CD4-positive, alpha-beta T cell (primary cell): ENCODE measurements at places on chromosomes 12 and 14. TPM values are rescaled to one million over a fixed set of nuclear protein-coding genes. Genes with fewer than 3 reads are reported as not detected.

- no peak for DNase-seq
Measured at GRCh38 chr12:47308672-47309071, 228.9 kb upstream of the AMIGO2 start.

DNA sequence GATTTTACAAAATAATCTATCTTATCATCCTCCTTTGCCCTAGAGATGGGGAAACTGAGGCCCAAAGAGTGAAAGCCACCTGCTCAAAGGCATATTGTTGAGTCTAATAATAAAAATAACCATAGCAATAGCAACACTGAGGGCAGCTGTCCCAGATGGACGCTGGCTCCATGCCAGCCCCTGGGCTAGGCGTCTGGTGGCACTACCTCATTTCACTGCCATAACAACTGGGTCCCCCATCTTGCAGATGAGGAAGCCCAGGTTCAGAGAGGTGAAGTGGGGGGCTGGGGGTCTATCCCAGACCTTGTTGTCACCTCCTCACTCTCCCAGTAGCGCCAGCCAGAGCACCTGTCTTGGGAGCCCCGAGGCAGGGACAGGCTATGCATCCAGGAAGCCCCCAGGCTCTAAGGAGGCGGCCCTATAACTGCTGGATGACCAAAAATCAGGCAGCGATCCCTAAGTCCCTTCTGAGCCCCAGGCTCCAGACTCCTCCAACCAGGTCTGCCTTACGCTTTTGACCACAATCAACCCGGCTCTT lies 12.8 kb downstream of the BDKRB2 start:
- no peak for DNase-seq

Gene CLEC2A
- not detected for total RNA-seq

Gene GPR132
- 66.7 TPM for total RNA-seq

- DNase-seq: no peak
Measured at GRCh38 chr12:59578254-59578653, 17.6 kb upstream of the SLC16A7 start.

Gene PXN
- 230 TPM for total RNA-seq

DNA sequence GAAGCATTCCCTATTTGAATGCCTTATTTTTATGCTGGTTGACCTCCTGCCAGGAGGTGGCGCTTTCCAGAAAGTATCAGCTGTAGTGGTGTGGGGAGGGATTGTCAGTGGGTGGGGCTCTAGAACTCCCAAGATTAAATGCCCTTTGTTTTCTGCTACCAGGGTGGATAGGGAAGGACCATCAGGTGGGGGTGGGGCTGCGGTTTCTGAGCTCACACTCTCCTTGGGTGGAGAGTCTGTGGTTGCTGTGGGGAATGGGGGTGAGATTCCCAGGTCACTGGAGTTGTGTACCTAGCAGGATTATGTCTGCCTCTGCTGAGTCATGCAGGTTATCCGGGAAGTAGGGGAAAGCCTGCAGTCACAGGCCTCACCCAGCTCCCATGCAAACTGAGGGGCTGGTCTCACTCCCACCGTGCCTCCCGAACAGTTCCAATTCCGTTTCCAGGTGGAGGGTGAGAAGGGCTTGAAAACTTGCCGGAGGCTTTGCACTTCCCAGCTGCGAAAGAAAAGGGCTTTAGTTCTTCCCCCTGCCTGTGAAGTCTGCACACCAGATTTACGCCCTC lies 68.3 kb downstream of the ALG10B start:
- no peak for DNase-seq

Gene DNAI7
- not detected for total RNA-seq

GRCh38 chr12:57130941-57131340 lies 2.7 kb downstream of the LRP1 start:
- DNase-seq: no peak

Gene RTL1
- not detected for total RNA-seq

DNA sequence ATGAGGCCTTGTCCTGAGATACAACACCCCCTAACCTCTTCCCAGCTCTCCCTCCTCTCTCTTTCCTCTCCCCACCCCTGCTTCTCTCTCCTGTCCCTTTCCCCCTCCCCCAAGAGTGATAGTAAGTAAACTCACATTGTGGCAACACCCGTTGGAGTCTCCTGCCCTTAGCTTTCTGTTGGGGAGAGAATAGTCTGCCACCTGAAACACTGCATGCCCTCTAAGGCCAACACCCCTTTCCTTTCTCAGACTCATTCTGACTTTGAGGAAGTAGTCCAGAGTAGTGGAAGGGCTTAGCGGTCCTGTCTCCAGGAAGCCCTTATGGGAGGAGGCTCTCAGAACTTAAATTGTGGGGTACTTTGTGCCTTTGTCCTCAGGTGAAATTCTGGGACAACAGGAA lies 95.2 kb downstream of the PRKCH start:
- no peak for DNase-seq

DNA sequence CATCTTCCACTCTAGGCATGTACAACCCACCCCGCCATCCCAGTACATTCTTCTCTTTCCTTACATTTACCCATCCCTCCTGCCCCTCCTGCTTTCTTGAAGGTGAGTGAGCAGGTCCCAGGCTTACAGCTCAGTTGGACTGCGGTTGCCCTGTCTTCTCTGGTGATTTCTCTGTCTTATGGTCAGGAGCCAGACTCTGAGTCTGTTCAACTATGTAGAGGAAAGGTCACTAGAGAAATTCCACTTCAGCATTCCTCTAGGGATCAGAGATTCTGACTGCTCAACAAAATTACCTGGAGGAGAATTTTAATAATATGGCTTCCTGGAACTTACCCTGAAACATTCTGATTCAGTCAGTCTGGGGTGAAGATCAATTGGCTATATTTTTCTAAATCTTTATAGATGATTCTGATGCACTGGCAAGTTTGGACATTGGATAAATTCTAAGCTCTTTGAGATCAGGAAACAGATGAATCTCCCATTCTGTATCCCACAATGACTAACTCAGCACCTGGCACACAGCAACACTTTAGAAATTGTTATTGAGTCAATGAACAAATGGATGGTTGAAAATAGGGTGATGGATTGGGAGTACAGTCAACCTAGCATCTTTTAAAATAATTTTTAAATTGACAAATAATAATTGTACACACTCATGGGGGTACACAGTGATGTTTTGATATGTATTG lies 128.6 kb upstream of the HIF1A start:
- no peak for DNase-seq

- no peak for DNase-seq
Measured at GRCh38 chr12:66852765-66853164, 173.9 kb upstream of the GRIP1 start.

DNA sequence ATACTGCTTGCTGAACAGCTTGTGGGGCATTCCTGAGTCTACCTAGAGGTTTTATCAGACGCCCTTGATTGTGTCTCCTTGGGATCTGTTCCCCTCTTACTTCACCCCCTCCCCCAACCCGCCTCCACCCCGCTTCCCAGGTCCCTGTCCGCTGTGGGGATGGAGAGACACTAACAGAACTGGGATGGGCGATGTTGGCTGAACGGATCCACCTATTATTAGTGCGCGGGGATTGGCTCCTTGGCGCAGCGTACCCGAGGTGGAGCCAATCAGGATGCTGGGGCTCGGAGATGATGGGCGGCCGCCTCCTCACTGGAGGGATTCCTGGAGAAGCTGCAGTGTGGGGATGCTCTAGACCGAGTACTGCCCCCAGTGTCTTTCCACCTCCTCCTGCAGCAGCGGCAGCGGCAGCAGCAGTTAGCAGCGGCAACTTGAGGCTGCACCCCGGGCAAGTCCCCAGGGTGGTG lies at the start of gene SYT1:
Gene SYT1 (plus strand): TSS at position 372 of the 467 bp plus-strand sequence.
- DNase-seq: no peak

Gene SLC10A1
- total RNA-seq: not detected

GRCh38 chr12:57579677-57580465 lies 11.1 kb upstream of the PIP4K2C start:
- DNase-seq: no peak

DNA sequence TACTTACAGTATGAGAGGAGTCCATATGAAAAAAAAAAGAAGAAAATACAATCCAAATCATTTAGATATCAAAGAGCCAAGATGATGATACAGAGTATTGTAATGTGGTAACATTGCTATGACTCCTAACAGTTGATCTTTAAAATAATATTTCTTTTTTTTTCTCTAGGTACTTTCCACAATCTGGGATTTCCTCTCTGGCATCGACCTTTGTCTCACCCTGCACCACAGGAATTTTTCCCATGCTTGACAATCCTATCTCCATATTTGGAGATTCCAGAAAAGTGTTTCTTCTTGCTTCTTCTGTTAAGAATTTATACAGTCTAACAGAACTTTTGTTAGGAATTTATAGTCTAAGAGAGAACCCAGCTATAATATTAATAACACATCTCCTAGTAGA lies 184.4 kb downstream of the ITPR2 start:
- DNase-seq: no peak

Gene SMIM41
- not detected for total RNA-seq

Gene HOTAIR
- total RNA-seq: not detected

DNA sequence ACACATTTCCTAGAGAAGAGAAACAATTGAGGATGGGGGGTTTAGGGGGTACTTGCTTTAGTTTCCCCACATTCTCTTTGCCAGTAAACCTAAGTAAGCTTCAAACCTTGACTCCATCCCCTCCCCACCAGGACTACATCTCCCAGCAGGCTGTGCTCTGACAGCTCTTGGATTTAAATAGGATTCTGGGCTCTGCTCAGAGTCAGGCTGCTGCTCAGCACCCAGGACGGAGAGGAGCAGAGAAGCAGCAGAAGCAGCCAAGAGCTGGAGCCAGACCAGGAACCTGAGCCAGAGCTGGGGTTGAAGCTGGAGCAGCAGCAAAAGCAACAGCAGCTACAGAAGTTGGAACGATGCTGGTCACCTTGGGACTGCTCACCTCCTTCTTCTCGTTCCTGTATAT lies 20.6 kb downstream of the RDH12 start:
- no peak for DNase-seq

- DNase-seq: no peak
Measured at GRCh38 chr14:68961781-68962584, 17.1 kb downstream of the ACTN1 start.

GRCh38 chr12:120886199-120887018 lies 17.7 kb downstream of the SPPL3 start:
- DNase-seq: no peak

Gene KRT75
- not detected for total RNA-seq

DNA sequence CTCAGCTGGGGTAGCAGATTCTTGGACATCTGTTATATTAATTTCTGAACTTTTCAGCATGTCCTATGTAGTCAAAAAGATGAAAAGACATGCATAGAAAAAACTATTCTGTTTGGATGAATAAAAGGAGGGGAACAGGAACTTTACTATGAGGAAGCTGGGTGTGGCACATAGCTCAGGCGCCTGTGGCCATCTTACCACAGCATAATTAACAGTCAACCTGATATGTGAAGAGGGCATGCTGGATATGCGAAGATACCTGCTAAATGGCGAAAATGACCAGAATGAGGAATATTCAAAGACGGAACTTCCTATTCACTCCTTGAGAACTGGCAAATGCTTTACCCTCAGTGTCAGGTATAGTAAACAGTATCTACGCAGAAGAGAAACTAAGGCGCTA lies 18.4 kb downstream of the SETD3 start:
- DNase-seq: no peak
